ENCODE measurements at places on chromosomes 11 and 22. TPM values are rescaled to one million over a fixed set of nuclear protein-coding genes. Genes with fewer than 3 reads are reported as not detected.

SLC22A8 gene
- not detected for polyA plus RNA-seq

GRCh38 chr11:9096427-9096826 lies 5.0 kb upstream of the SCUBE2 start:
- peaks cover 8% of the 10 kb centered on the region for H3K27me3 ChIP-seq
- no peaks in the 10 kb centered on the region for H3K4me1 ChIP-seq
- H3K27ac ChIP-seq: no peak overlapping the region
- no peaks in the 10 kb centered on the region for H3K36me3 ChIP-seq
- no peak for DNase-seq
- H3K4me3 ChIP-seq: no peak overlapping the region

AP5B1 gene
- 4.9 TPM for polyA plus RNA-seq

DNA sequence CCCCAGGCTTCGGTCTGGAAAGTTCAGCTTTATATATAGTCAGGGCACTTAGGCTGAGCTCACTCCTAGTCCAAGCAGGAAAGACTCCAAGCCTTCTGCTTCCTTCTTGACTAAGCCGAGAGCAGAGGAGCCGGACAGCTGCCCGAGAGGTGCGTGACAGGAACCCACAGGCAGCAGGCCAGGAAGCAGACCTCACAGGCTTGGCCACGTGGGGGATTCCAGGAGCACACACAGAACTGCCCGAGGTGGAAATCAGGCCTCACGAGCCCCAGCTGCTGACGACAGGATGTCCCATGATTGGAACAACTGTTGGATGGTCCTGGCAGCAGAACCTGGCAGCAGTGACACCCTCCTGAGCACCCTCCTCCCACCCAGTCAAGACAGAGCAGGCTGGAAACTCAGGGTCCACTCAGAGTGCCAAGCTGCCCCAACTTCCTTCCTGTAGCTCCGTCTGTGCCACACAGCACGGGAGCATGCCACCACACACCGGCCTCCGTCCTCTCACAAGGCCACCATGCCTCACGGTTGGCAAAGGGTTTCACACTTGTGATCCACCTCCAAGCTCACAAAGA lies 5.4 kb downstream of the PLA2G6 start:
- DNase-seq: peak; percentile 65
- peaks cover 52% of the 10 kb centered on the region for H3K4me1 ChIP-seq
- peak overlapping the region; percentile 34 for H3K4me3 ChIP-seq
- H3K27ac ChIP-seq: peak overlapping the region; percentile 87

FGF19 gene
- not detected for polyA plus RNA-seq

GRCh38 chr11:77019976-77020595 lies 14.1 kb upstream of the B3GNT6 start:
- DNase-seq: no peak
- H3K27ac ChIP-seq: no peak overlapping the region
- H3K4me1 ChIP-seq: no peaks in the 10 kb centered on the region
- H3K27me3 ChIP-seq: no peaks in the 10 kb centered on the region
- no peaks in the 10 kb centered on the region for H3K36me3 ChIP-seq
- no peak overlapping the region for H3K4me3 ChIP-seq

All from GM12878 (cell line).